Neural crest cell (in vitro differentiated cells): ENCODE measurements at places on chromosomes 16 and 17. TPM values are rescaled to one million over a fixed set of nuclear protein-coding genes. Genes with fewer than 3 reads are reported as not detected.

The FSCN2 gene
- total RNA-seq, result 0.43 and 0.56 TPM in 2 replicates

The CD300C gene
- total RNA-seq, result not detected in 2 replicates

The MYH1 gene
- total RNA-seq, result not detected in 2 replicates

The NOD2 gene
- 0.51 and 0.57 TPM in 2 replicates for total RNA-seq

The KIF19 gene
- 0.25 and 0.63 TPM in 2 replicates for total RNA-seq

The PMFBP1 gene
- 4.0 and 5.2 TPM in 2 replicates for total RNA-seq

The STH gene
- total RNA-seq, result not detected in 2 replicates

The GCGR gene
- total RNA-seq, result not detected in 2 replicates

The MILR1 gene
- total RNA-seq, result not detected in 2 replicates

The ATP2C2 gene
- 0.16 and 0.30 TPM in 2 replicates for total RNA-seq

The IL17C gene
- 0.23 TPM in 1 of 2 replicates, not detected in the other for total RNA-seq

The BCAR1 gene
- 63.8 and 64.0 TPM in 2 replicates for total RNA-seq

The MCRIP1 gene
- total RNA-seq, result 189 and 200 TPM in 2 replicates

The GRN gene
- 59.7 and 70.0 TPM in 2 replicates for total RNA-seq

The RRAD gene
- total RNA-seq, result 0.20 and 0.54 TPM in 2 replicates

The KRTAP9-2 gene
- total RNA-seq, result not detected in 2 replicates

The SPN gene
- total RNA-seq, result 0.07 and 0.16 TPM in 2 replicates

The TP53TG3F gene
- not detected in 2 replicates for total RNA-seq

The BTBD17 gene
- total RNA-seq, result 12.3 and 12.7 TPM in 2 replicates

The NPIPA8 gene
- 0.65 and 0.68 TPM in 2 replicates for total RNA-seq

The NPIPB6 gene
- 1.5 and 3.2 TPM in 2 replicates for total RNA-seq

The ABCC1 gene
- 34.9 and 38.7 TPM in 2 replicates for total RNA-seq

The CLDN9 gene
- total RNA-seq, result not detected in 2 replicates

The HSD17B2 gene
- total RNA-seq, result not detected in 2 replicates

The DPEP2 gene
- total RNA-seq, result not detected in 2 replicates

The ABCA8 gene
- total RNA-seq, result 12.1 and 13.3 TPM in 2 replicates

The MYOCD gene
- total RNA-seq, result 0.09 and 0.23 TPM in 2 replicates

The EVPLL gene
- total RNA-seq, result not detected in 2 replicates

The ST6GALNAC2 gene
- total RNA-seq, result 4.5 and 5.1 TPM in 2 replicates

The MRM3 gene
- 21.2 and 22.2 TPM in 2 replicates for total RNA-seq

The PDIA2 gene
- 1.4 and 2.1 TPM in 2 replicates for total RNA-seq

The CTRB2 gene
- not detected in 2 replicates for total RNA-seq

The AANAT gene
- total RNA-seq, result 0.39 TPM in 1 of 2 replicates, not detected in the other

The ADAMTS18 gene
- 0.12 TPM in 1 of 2 replicates, not detected in the other for total RNA-seq

The MYH13 gene
- not detected in 2 replicates for total RNA-seq

The EFCAB5 gene
- total RNA-seq, result 0.30 and 0.86 TPM in 2 replicates

The ADORA2B gene
- 0.98 and 1.0 TPM in 2 replicates for total RNA-seq

The DOC2A gene
- 5.7 and 6.4 TPM in 2 replicates for total RNA-seq

The TPSG1 gene
- not detected in 2 replicates for total RNA-seq

The IGFALS gene
- total RNA-seq, result 0.14 TPM in 1 of 2 replicates, not detected in the other
